MM.1S (cell line): ENCODE measurements at places on chromosomes 1 and 21.

- DNase-seq, result no peak
Measured at GRCh38 chr1:229013981-229014380, 256.9 kb upstream of the RAB4A start.

- DNase-seq, result no peak
Measured at GRCh38 chr1:22292011-22292788, 149.3 kb upstream of the WNT4 start.

- no peak for DNase-seq
Measured at GRCh38 chr1:78142736-78143135, 97.0 kb downstream of the GIPC2 start.

- no peak for DNase-seq
Measured at GRCh38 chr1:8767006-8767405, 50.4 kb downstream of the RERE start.

DNA sequence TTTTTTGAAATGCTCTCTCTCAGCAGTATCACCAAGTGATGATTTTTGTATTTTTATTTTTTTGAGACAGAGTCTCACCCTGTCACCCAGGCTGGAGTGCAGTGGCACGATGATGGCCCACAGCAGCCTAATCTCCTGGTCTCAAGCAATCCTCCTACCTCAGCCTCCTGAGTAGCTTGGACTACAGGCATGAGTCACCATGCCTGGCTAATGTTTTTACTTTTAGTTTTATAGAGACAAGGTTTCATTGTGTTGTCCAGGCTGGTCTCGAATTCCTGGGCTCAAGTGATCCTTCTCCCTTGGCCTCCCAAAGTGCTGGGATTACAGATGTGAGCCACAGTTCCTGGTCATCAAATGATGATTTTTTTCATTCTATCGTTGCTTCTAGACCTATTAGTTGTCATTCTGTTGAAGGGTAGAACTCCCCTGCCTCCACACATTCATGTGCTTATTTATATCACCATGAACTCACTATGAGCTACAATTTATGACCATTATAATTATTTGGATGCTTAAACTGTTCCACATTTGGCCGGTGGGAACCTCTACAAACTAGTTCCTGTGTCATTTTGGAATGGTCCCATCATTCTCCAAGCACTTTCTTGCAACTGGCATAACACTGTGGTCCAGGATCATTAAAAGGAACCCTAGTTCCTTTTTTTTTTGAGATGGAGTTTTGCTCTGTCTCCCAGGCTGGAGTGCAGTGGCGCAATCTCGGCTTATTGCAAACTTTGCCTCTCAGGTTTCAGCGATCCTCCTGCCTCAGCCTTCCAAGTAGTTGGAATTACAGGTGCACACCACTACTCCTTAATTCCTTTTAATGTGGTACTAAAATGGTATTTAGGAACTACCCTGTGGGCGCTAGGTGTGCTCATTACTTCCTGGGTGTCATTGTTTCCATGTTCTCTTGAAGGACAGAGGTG lies 20.2 kb upstream of the TOR3A start:
- DNase-seq, result no peak

- DNase-seq, result no peak
Measured at GRCh38 chr1:68313735-68314134, 81.4 kb upstream of the WLS start.

DNA sequence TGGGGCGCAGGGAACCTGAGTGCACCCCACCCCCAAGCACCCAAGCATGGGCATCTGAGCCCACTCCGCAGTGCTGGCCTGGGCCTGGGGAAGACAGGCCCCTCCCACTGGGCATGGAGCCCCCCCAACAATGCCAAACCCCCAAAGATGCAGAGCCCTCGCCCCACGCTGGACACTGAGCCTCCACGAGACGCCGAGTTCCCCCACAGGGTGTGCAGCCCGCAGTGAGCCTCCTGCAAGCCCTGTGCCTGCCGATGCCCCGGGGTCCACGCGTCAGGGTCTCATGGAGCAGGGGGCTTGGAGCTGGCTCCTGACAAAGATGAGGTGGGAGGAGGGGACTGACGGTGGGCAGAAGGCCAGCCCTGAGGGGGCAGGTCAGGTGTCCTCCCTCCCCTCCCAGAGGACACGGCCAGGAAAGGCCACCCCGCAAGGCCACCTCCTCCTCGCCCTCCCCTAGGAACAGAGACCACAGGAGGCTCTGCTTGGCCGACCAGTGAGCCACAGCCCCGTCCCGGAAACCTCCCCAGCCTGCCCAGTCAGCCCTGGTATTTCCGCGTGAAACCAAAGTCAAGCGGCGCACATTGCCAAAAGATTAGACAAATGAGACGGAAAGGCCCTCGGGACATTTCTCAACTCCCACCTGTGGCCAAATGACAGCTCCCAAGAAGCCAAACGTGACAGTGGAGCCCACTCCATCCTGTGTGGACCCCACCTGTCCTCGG lies 33.4 kb downstream of the MEGF6 start:
- peak; percentile 24 for DNase-seq

DNA sequence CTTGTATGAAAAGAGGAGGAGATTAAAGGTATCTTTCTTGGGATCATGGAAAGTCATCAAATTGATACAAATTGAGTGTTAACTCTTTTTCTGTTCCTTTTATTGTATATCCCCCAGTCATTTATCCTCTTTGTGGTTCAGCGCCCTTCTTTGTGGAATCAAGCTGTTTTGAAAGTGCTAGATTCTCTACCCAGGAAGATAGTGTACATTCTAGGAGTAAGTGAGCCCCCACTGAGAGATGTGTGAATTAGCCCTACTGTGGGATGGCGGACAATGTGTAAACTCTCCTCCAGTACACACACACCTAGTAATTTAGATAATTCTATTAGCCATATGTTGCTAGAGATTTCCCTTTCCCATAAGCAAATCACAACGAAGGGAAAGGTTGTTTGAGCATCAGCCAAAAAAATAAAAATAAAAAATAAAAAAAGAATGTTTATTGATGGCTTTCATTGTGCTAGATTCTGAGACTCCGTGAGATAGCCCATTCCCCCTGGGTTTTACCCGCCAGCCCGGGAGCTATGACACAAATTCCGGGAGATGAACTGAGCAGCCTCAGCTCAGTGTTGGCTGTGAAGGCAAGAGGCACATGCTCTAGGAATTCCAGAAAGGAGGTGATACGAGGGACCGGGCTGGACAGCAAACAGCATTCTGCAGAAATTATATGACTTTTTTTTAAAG lies 378.4 kb upstream of the RUNX1 start:
- no peak for DNase-seq

DNA sequence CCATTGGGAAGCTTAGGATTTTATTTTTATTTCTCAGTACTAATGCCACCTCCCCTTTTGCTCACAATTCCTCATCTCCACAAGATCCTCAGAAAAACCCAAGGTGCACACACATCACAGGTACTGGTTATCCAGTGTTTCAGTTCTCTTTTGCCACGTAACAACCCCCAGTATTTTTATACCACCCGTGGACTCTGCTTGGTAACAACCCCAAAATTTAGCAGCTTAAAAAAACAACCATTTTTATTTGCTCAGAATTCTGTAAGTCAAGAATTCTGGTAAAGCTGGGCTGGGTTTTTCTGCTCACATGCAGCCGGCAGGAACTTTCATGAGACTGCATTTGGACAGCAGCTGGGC lies 180.0 kb downstream of the KAZN start:
- no peak for DNase-seq

- no peak for DNase-seq
Measured at GRCh38 chr1:88029899-88030298, 654.2 kb upstream of the PKN2 start.

- no peak for DNase-seq
Measured at GRCh38 chr1:14786109-14786675, 187.7 kb downstream of the KAZN start.

DNA sequence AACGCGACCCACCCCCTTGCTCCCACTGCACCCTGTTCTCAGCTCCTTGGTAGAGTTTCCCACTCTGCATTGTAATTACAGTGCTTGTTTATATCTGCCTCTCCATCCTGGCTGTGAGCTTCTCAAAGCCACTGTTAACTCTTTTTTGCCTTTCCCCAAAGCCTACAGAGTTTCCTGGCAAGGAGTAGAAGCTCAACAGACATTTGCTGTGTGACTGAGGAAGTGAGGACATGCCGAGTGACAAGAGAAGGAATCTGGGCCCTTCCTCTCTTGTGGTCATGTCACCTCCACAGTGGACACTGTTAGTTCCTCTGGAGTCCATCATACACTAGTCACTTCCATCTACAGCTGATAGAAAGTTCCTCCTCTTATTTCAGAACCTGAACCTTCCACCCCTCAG lies 6.1 kb upstream of the IGSF8 start:
- no peak for DNase-seq

DNA sequence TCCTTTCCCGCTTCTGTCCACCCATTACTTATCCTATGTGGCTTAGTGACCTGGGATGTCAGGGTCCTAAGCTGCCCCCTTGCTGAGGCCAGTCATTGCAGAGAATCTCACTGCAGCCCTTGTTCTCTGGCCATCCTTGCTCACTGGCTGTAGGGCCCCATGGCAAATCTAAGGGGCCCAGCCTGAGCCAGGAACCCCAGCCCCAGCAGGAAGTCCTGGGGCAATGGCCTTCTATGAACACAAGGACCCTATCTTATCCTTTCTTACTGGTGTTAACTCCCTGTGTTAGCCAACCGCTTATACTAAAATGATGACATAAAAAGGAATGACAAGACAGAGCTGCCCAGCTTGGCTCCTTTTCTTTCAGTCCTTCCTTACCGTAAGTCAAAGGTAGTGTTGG lies 29.9 kb downstream of the DHCR24 start:
- no peak for DNase-seq

GRCh38 chr1:90708236-90708786 lies 8.8 kb downstream of the BARHL2 start:
- DNase-seq, result no peak

GRCh38 chr1:87327376-87328271 lies 1.1 kb upstream of the LMO4 start:
- peak; percentile 23 for DNase-seq

GRCh38 chr1:82640352-82640751 lies 839.6 kb downstream of the ADGRL2 start:
- DNase-seq, result no peak

DNA sequence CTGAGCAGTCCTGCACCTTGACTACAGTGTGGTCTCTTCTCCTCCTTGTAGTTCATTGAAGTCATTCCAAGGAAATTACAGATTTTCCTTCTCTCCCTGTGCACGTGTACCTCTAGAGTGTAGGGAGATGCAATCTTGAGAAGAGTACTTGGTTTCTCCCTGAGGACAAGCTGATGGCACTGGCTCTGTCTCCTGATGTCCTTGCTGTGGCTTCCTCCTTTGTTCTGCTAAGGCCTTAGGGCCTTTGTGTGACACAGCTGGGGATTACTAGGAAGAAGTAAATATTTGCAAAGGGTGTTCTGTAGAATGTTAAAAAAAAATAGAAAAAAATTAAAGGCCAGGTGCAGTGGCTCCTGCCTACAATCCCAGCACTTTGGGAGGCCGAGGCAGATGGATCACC lies 66.2 kb upstream of the APOBEC4 start:
- DNase-seq, result no peak

DNA sequence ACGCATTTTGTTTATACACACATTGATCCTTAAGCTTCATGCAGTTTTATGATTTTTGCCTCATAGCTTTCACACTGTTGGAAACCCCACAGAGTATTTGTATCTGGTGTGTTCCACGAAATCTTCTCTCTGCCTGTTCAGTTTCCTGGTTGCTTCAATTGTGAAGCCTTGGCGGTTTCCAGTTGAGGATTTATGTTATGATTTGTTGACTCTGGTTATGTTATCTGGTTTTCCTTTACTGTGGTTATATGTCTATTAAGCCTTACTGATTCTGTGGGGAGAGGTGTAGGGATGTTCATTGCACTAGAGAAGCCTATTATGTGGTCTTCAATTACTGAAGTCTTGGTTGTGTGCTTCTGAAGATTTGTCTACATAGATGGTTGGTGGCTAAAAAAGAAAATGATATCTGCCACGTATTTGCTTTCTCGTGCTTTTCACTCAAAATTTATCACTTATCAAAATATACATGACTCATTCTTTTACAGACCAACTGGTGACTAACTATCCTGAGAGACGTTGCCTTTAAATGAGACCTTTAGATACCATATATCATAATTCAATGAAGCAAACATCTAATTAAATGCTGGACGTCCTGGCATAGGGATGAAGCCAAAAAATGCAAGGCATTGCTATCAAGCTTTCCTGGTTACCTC lies 488.0 kb upstream of the B3GALT2 start:
- no peak for DNase-seq

DNA sequence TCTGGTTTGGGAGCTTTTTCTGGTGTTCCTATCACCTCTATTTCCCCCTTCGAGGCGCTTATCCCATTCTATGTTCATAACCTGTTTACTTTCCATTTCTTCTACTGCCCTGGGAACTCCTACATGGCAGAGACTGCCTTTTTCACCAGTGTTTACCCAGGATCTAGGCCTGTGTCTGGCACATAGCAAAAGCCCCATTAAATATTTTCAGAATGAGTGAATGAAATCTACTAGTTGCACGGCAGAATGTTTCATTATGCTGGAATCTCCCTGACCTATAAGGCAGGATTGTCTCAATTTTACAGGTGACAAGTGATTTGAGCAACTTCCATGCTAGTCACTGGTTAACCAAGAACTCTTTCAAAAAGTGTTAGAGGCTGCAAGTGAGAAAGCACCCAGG lies 70.1 kb downstream of the PGM1 start:
- DNase-seq, result no peak

DNA sequence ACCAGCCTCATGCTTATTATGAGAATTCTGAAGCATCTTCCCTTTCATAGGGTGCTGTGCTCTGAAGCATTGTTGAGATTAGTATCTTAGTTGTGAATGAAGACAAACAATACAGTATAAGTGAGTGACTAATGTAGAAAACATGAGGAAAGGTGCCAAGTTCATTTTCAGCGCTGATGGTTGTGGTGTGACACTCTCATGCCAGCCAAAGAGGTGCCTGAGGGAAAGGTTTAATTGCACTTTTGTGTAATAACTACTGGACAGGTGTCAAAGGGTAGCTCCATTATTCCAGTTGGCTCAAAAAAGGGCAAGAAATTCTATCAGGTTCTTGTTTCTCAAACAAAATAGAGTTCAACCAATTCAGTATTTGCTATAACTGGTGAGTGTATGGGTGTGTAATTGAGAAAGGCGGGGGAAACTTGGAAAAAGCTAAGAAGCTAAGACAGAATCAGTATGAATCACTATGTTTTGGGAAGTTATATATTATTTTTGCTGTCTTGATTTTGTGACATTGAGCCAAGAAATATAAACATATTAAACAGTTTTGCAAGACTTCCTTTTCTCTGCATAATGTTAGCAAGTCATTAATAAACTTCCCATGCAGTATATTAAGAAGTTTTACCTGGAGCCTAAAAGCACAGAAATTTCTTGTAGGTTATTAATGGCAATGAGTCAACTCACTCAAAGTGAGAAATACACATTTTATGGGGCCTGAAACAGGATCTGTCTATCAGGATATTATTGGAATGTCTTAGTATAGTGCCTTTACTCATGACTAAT lies 31.8 kb downstream of the KCNK2 start:
- no peak for DNase-seq
